Inflammatory macrophage treated with lipopolysaccharide for 4 hours (primary cell): ENCODE measurements at places on chromosomes 12 and 14.

DNA sequence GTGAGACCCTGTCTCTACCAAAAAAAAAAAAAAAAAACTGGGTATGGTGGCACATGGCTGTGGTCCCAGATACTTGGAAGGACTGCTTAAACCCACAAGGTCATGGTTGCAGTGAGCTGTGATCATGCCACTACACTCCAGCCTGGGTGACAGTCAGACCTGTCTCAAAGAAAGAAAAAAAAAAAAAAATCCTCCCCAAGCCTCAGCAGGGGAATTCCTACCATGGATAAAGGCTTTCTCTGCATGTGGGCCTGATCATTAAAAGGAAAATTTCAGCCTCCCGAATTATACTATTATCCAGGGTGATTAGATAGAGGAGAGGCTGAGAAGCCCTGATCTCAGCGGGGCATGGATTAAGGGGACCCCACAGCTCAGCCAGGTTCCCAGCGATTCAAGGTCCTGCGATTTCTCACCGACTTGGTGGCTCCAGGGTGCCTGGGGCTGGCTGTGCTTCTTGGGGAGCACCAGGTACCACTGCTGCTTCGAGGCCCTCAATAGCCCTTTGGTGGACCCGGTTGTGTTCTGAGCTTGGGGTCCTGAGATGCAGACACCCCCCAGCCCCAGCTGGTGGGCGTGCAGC lies 5.6 kb downstream of the SH2B3 start:
- DNase-seq = no peak

- peak; percentile 97 for DNase-seq
These were observed 7.2 kb downstream of the ALDH2 start for GRCh38 chr12:111773801-111774551.

DNA sequence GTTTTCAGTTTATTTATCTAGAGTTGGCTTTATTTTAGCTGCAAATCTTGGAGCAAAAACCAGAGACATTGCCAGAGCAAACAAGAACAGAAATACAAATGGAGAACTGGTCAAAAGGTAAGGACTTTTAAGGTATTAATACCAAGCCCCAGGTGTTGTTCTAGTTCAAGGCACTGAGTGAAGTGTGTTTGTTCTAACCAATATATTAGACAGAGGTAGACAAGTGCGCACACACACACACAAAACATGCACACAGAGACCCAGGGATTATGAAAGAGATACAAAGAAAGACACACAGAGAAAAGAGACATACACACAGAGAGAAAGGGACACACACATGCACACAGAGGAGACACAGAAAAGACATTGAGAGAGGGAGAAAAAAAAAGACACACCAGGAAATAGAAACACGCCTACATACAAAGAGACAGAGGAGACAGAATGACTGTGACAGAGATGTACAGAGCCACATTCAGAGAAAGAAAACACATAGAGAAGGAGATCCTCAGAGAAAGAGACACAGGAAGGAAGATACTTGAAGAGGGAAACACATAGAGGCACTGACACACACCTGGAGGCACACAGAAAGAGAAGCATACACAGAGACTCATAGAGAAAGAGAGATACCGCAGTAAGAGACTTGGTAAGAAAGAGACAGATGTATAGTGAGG lies 50.2 kb downstream of the MIPOL1 start:
- DNase-seq = no peak

GRCh38 chr14:25846246-25846645 lies 751.6 kb downstream of the NOVA1 start:
- DNase-seq = no peak

GRCh38 chr14:55373784-55374705 lies 37.6 kb downstream of the ATG14 start:
- no peak for DNase-seq

- DNase-seq = no peak
These were observed 50.1 kb downstream of the SLC25A21 start for GRCh38 chr14:37122288-37122687.

DNA sequence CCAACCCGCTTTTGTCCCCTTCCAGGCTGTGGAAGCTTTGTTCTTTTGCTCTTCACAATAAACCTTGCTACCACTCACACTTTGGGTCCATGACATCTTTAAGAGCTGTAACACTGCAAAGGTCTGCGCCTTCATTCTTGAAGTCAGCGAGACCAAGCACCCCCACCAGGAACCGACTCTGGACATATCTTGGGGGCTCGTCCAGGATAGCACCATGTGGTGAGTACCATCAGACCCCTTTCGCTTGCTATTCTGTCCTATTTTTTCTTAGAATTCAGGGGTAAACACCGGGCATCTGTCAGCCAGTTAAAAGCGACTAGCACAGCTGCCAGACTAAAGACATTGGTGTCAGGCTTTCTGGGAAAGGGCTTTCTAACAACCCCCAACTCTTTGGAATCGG lies 137.6 kb upstream of the PPFIA2 start:
- DNase-seq = no peak

- DNase-seq = no peak
These were observed 12.9 kb downstream of the LRIG3 start for GRCh38 chr12:58907391-58907790.

GRCh38 chr12:104686196-104686595 lies 229.4 kb downstream of the CHST11 start:
- no peak for DNase-seq

DNA sequence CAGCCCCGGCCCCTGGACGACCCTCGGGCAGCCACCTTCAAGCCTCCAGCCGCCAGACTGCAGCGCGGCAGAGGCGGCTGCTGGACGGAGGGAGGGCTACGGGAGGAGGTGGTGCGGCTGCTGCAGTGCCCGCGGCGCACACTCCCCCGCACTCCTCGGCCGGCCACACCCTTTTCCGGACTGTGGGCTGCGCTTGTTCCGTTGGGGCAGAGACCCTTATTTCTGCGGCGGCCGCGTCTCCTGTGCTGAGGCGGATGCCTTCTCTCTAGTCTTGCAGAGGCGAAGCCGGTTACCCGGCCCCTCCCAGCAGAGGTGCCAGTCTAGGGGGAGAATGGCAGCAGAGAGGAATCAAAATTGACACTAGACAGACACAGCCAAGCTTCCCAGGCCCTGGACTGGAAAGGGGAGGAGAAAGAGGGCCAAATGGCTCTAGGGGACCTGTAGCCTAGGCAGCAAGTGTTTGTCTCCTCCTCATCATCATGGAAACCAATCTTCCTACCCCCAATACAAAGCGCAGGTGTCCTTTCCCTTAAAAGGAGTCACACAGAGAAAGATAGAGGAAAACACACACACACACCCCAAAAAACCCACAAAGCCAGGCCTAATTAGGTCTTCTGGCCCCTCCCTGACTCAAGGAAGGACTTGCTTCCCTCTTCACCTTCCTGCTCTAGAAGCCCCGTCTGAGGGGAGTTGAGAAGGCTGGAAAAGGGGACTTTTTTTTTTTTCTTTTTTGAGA lies 1.3 kb downstream of the ESYT1 start:
- DNase-seq = peak; percentile 51

DNA sequence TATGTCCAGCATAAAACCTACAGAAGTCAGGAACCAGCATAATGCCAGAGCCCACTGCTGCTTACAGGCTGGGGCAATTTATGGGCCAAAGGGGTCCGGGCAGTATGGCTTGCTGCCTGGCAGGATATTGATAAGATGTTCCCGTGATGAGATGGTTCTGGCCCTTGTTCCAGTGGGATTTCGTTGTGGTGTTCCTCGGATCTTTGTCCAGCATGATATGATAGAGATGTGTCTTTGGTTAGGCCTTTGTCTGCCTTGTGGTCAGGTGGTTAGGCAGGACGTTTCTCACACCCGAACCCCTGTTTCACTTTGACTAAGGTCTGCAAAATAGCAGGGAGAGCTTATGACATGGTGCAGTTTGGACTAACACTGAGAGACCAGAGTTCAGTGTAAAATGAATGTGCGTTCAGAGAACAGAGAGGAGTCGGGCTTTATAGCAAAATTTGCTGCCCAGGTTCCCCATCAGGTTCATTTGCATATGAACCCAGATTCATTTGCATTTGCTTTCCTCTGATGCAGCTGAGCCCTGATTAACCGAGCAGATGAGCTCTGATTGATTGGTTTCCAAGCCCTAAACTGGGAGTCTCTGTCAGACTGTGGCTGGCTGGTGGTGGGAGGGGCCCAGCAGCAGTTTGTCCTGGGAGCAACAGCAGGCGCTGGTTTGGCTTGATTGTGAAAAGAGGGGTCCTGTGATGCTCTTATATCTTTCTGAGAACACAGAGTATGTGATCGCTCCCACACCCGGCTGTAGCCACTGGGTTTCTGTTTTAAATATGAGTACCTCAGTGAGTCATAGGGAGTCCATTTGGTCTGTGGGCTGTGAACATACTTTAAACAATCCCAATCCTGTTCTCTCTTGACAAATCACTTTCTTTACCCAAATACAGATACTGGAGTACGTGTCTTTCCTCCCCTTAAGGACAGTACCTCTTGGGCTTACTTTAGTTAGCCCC lies 156.3 kb upstream of the PZP start:
- DNase-seq = peak; percentile 74

- no peak for DNase-seq
These were observed 3.2 kb upstream of the C14orf180 start for GRCh38 chr14:104576232-104576969.

DNA sequence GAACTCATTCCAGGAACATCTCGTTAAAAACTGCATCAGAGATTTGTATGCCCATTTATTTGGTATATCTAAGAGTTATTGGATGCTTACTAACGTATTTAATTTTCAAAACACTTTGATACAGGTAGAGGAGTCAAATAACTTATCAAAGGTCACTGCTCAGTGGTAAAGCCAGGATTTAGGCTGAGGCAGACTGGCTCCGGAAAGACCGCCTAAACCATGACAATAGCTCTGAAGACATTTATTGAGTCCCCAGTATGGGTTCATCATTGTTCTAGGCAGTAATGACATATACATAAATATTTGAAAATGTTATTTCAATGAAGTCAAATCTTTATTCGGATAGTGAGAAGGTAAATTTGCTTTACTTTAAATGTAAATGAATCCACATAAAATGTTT lies 30.3 kb downstream of the WBP11 start:
- no peak for DNase-seq

- peak; percentile 16 for DNase-seq
These were observed 717 bp downstream of the PPHLN1 start for GRCh38 chr12:42326541-42327226.

DNA sequence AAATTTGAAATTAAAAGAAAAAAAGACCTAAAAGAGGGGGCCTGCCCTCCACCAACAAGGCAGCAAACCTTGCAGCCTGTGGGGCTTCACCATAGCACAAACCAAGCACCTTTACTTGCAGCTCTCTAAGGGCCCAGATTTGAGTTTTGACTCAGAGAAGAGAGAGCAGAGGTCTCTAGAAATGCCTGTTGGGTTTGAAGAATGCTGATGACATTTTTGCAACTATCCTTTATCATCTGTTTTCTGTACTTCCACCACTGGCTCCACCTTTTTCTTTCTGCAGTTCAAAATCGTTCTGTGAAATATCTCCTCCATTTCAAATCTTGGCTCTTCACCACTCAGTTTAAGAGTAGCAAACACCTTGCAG lies 83.8 kb upstream of the HMGA2 start:
- no peak for DNase-seq

- no peak for DNase-seq
These were observed 8.7 kb upstream of the OR10G2 start for GRCh38 chr14:21643407-21643806.

DNA sequence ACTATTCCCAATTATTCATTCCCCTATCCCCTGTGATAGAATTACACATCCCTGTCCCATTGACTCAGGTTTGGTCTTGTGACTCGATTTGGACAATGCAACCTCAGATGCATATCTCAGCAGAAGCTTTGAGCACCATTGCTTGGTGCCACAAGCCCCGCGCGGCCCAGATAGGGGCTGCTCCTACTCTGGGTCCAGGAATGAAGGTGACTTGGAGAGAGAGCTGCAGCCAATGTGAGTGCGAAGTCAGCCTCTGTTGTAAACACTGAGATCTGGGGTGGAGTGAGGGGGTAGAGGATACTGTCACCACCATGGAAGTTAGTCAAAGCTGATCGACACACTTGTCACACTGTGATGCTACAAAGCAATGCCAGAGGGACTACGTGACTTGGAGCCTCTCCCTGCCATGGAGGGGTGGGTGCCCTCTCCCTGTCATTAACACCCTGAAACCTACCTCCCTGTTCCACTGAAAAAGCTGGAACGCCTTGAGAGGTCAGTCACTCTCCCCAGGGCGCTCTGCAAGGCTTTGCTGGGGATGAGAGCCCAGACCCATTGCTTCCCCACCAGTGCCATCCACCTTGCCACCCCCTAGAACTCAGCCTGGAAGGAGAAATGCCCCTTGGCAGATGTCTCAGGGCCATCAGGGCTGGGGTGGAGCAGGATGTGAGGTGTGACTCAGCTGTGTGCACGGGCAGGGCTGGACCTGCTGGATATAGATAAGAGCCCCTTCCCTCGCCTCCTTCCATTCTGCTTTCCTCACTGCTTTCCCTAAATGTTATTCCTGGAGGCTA lies 6.6 kb upstream of the PLEK2 start:
- no peak for DNase-seq

- DNase-seq = no peak
These were observed 33.0 kb upstream of the ULK1 start for GRCh38 chr12:131861261-131862083.

DNA sequence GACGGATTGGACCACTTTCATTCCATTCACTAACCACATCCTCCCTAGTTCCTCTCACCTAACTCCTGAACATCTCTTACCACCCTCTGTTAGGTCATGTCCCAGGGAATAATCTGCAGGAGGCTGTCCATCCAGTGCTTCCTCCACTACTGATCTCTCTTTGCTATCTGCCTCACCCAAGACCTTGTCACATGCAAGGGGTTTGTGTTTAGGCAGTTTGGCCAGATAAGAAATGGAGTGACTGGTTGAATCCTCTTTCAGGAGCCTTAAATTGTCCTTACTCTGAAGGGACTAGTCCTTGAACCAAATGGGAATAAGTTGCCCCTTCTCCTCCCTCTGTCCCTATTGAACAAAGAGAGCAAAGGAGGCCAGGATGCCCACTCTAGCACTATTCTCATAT lies 249.2 kb upstream of the BTG1 start:
- DNase-seq = no peak

- DNase-seq = peak; percentile 22
These were observed 409.5 kb downstream of the SLC6A15 start for GRCh38 chr12:84502907-84503787.

DNA sequence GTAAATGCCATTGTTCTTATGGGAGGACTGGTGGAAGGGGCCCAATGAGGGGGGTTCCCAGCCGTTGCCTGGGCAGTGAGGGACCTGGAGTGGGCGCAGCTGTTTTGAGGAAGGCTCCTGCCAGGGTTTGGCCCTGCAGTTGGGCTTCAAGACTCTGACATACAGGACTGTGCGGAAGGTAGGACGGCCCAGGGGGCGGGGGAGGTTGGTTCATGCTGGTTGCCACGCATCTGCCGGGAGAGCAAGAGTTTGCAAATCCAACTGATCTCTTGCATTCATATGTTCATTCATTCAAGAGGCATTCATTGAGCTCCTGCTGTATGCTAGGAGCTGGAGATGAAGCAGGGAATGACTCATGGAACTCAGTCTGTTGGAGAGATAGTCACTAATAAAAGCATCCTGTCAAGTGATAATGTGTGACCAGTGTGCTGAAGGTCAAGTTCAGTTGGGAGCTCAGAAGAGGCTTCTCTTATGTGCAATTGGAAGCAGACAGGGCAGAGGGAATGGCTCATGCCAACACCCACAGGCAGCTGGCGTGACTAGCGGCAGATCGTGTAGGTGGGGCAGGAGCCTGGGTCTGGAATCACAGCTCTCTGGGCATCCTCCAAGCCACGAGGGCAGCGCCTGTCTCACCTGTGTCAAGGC lies 7.8 kb downstream of the SH2B3 start:
- peak; percentile 89 for DNase-seq
